Activated CD4-positive, alpha-beta T cell treated with anti-CD3 and anti-CD28 coated beads for 36 hours (primary cell): ENCODE measurements at places on chromosomes 1 and 21. TPM values are rescaled to one million over a fixed set of nuclear protein-coding genes. Genes with fewer than 3 reads are reported as not detected.
A peak's percentile ranks its signal among the peaks of the same experiment; 100 is the strongest.

- no peak for DNase-seq
Observed at GRCh38 chr1:20811916-20812315, 24.8 kb upstream of the HP1BP3 start.

GRCh38 chr1:116854716-116855115 lies 55.0 kb upstream of the PTGFRN start:
- no peak for DNase-seq

- peak; percentile 42 for DNase-seq
Observed at GRCh38 chr1:39230261-39231190, 26.0 kb downstream of the MACF1 start.

DNA sequence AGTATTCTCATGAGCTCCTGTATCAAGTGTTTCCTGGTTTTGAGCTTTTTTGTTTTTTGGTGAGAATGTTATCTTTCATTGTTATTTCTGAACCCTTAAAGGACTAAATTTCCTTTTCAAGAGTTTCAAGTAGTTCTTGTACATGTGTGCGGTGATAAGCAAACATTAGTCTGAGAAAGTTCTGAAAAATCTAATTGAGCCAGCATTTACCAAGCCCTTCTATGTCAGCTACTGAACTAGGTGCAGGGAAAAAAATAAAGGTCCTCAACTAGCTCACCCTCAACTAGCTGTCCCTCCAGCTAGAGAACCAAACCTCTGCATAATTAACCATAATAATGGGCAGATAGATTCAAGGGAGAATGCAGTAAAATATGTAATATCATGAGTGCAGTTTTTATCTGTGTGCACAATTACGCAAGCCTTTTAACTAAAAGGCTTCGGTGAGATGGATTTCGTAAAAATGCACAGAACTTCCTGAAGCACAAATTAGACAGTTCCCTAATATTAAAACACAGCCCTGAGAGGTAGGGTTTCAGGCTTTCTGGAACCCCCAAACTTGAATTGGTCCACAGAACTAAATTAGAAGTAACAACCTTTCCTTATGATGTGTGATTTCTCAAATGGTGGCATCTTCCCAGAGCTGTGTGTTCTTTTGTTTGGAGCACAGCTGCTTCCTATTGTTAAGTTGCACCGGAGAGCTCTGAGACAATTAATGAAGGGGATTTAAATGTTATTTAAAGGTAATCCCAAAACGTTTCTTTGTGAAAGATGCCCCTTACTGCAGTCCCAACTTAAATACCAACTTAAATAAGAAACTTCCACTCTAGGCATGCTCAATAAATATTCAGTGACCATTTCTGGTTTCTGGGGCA lies 165.8 kb downstream of the NFIA start:
- no peak for DNase-seq

DNA sequence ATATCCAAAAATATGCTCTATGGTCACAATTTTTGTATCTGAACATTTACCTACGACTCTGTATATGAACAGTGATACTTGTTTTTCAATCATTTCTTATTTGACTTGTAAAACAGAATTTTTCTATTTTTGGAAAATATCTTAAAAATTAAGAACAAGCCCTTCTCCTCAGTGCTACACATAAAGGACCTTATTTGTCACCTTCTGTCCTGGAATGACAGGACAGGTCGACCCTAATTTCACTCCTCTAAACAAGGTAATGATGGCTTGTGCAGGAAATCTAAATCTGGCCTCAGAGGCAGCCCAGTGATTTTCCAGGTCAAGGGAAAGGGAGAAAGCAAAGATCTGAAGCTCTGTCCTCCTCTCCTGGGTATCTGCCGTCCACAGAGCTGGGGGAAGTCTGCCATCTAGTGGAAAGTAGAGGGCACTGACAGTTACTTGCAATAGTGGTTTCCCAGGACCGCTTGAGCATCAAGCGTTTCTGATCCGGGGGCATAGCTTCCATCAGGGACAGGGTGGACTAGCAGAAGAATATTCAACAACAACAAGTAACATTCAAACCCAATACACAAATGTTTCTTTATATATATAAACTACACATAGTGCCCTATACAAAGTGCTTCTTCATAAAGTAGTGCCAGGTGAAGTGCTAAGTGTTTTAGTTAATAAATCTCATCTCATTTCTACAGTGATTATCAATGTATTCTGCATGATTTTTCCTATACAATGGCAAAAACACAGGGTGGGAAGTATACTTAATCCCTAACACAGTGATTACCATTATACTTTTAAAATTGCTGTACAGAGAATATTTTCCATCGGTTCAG lies 74.6 kb downstream of the SLC25A24 start:
- peak; percentile 77 for DNase-seq

DNA sequence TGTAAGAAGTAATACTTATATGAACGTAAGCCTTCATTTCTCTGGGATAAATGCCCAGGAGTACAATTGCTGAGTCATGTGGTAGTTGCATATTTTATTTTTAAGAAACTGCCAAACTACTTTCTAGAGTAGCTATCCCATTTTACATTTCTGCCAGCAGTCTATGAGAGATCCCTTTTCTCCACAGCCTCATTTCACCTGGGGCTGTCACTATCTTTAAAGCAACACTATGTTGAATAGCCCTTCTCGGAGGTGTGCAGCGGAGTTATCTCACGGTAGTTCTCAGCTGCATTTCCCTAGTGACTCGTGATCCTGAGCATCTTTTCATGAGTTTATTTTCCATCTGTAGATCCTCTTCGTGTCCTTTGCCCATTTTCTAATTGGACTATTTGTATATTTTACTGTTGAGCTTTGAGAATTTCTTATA lies 93.4 kb downstream of the ADARB1 start:
- no peak for DNase-seq

GRCh38 chr1:58047265-58047858 lies 499.2 kb downstream of the OMA1 start:
- DNase-seq, result peak; percentile 60

DNA sequence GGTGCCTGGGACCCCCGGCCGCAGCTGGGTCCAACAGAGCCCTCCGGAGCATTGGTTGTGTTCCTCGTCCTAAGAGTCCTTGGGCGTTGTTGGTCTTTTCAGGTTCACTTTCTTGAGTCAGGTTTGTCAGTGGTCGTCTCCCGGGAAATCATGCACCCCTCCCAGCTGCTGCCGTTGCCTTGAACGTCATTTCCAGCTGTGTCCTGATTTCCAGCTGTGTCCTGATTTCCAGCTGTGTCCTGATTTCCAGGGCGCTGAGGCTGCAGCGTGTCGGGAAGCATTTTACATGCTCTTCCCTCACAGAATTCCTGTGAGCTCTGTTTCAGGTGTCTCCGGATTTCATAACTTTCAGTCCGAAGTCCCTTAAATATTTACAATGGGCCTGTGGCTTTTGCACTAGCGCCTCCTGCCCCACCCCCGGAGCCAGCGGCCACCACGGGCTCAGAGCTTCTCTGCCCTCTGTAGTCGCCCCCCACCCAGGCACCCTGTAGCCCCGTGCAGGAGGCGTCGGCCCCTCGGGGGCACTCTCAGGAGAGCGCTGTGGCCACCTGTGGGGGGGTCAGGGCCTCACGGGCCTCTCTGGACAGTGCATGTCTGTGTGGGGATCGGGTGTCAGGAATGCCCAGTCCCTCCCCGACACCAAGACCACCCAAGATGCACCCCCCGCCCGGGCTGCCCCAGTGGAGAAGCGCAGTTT lies 66.7 kb downstream of the COL18A1 start:
- DNase-seq, result no peak

DNA sequence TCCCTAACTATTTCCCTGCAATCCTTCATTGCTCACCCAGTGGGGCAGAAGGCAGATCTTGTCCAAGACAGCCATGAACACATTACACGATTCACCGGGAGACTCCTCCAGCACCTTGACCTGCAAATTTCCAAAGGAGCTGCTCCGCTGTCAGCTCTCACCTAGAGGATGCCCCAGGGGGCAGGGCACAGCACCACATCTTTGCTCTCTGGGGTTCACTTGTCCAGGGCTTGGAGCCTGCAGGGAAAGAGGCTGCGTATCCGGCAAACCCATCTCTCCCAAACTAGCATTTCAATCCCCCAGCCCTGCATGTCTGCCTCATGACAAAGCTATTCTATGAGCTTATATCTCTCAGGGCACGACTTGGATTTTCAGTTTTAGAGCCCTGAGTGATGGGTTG lies 35.1 kb upstream of the OLIG2 start:
- DNase-seq, result no peak

DNA sequence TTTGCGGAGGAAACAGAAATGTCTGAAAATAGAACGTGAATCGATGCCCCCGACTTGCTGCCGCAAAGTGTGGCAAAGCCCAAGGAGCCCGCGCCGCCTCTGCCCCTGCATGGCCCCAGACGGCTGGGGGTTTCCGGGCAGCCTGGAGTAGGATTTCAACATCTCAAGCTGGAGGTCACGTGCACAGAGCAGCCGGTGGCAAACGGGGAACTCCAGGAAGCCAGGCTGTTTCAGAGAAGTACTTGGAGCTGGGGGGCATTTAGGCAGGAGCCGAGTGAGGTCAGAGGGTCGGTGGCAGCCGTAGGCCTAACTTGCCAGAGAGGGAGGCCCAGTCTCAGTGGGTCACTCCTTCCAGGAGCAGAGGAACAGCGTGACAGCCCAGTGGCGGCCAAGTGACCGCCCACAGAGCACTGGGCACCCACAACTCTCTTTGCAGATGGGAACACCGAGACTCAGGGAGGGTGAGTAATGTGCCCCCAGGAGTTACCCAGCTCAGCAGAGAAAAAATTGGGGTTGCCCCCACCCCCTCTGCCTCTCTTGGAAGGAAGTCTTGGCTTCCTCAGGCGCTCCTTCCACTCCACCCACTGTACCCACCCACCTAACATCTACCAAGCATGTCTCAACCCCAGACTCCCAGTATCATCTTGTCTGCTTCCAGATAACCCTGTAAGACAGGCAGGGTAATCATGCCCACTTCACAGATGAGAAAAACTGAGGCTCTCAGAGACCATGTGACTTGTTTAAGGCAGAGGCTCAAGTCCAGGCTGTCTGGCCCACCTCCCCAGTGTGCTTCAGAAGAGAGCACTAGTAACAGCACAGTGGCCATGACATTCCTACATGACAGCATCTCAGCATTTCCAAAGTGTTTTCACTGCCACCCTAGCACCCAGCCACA lies 179.4 kb downstream of the HIVEP3 start:
- peak; percentile 95 for DNase-seq

DNA sequence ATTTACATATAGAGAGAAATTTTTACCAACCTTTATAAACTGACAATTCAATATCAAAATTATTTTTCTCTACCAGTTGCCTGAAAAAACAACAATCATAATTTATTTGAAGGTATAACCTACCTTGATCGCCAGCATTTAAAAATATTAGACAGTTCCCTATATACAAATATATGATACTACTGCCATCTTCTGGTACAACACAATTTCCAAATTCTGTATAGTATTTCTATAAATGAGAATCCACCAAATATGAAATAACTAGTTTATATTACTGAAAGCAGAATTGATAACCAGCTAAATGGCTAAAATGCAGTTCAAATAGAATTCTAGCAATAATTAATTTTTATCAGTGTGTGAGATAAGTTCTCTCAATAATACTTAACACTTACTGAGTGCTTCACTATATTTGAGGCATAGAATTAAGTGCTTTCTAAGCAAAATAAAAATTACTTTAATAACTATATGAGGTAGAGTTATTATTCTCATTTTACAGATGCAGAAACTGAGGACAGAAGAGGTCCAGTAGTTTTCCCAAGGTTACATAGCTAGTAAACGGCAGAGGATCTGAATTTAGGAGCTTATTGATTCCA lies 75.6 kb downstream of the PIGK start:
- no peak for DNase-seq

GRCh38 chr1:246506367-246506673 lies 759 bp downstream of the SMYD3 start:
- DNase-seq, result no peak

- DNase-seq, result peak; percentile 26
Observed at GRCh38 chr1:55127827-55128343, 87.3 kb downstream of the USP24 start.

GRCh38 chr1:227733751-227734545 lies 1.2 kb downstream of the JMJD4 start:
- DNase-seq, result no peak

- DNase-seq, result peak; percentile 33
Observed at GRCh38 chr1:109307274-109308021, 637 bp upstream of the MYBPHL start.

- no peak for DNase-seq
Observed at GRCh38 chr1:178134061-178134460, 40.2 kb downstream of the RASAL2 start.

GRCh38 chr1:226108935-226109828 lies 46.7 kb downstream of the H3-3A start:
- no peak for DNase-seq

DNA sequence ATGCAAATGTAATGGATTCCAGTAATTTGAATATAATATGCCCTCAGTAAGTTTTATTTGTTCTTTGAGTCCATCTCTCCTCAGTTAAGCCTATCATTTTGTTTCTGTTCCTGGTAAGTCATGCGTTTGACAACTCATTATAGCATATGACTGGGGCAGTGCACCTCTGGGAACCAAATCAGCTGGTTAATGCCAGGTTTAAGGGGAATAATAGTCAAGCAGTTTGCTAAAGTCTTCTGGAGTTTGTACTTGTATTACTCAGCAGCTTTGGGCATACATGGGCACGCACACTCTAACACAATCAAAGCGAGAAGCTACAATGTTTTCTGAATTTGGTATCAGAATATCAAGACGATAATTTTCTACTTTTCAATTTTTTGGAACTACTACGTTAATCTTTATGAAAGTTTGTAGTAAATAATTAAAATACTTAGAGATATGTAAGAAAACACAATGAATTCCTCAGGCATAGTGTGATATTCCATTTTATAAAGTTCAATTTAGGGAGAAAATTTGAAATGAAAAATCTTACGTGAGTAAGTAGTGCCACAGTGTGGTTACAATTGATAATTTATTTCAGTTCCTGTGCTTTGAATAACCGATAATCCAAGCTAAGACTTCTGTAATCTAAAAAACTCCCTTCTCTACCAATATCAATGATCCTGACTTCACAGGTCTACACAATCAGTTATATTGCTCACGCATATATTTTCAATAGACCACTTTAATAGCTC lies 43.8 kb upstream of the KCTD3 start:
- no peak for DNase-seq

DNA sequence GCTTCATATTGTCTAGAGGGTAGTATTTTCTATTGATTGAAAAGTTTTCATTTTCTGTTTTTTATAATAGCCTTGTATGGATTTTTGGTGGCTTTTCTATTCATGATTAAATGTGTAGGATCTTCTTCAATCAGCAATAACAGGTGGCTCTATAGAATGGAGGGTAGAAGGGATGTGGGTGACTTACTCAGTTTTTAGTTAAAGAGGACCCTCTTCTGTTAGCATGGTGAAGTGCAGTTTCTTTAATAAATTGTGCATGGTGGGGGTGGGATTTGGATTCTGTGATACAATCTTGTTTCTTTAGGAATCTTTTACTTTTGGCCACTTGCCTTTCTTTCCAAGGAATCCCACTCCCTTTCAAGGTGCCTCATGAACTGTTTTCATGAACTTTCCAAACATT lies 64.7 kb downstream of the SLC35A3 start:
- DNase-seq, result no peak

LDLRAD1 gene
- not detected for total RNA-seq

GNAT2 gene
- 0.26 TPM for total RNA-seq

CD1D gene
- total RNA-seq, result 0.07 TPM

EPHA10 gene
- total RNA-seq, result 0.51 TPM

PSMD4 gene
- total RNA-seq, result 187 TPM
